ENCODE measurements at places on chromosomes 6 and 20.
A peak's percentile ranks its signal among the peaks of the same experiment; 100 is the strongest.

DNA sequence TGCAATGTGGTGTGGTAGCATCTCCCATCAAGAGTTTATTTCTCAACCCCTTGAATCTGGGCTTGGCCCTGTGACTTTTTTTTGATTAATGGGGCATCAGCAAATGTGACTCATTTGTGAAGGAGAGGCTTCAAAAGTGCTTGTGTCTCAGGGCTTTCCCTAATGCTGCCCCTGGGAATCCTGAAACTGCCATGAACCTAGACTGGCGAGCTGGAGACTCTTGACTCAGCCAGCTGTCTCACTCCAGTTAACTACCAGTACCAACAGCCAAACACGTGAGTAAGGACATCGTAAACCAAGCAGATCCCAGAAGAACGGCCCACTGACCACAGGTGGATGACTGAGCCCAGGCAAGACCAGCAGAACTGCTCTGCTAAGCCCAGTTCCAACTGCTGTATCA lies 72.8 kb upstream of the ADTRP start:
- no peak for DNase-seq

- DNase-seq: no peak
These were observed 174.7 kb upstream of the ZNF217 start for GRCh38 chr20:53768329-53768728.

DNA sequence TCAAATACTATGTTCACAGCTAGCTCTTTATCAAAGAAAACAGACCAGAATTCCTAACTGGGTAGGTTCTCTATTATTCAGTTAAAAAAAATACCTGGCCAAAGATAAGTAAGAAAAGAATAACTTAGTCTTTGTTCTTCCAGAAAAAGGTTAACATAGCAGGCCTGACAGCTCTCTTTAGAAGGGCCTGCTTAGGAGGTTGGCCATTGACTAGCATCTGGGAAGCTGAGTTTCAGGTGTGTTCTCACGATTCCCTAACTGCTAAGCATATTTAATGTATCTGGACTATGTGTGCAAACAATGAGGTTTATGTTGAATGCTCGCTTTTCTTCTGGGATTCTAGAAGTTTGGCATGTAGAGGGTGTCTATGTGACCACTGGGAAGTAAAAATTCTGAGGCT lies 618.9 kb downstream of the HACE1 start:
- DNase-seq: no peak

DNA sequence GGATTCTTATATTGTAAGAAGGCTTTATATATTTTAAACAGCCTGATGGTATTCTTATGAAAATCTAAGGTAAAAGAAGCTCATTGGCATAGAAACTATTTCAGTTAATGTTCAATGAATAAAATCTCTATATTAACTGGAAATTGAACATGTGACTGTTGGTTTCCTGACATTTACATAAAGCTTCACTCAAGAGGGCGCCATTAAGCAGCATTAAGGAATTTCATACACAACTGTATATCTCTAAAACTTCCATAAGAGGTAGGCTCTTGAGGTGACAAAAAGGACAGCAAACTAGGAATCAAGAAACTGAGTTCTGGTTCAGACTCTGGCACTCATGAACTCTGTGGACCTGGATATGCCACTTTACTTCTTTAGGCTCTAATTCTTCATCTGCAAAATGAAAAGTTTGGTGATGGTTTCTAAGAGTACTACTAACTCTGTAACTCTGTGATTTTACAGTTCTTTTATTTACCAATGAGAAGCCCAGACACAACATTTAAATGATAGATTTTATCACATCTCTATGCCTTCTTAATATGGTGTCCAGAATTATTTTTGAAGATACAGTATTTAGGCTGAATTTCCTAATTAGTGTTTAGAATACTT lies 147.5 kb downstream of the FLRT3 start:
- DNase-seq: no peak

- DNase-seq: no peak
These were observed 48.6 kb upstream of the SNX9 start for GRCh38 chr6:157774153-157775135.

DNA sequence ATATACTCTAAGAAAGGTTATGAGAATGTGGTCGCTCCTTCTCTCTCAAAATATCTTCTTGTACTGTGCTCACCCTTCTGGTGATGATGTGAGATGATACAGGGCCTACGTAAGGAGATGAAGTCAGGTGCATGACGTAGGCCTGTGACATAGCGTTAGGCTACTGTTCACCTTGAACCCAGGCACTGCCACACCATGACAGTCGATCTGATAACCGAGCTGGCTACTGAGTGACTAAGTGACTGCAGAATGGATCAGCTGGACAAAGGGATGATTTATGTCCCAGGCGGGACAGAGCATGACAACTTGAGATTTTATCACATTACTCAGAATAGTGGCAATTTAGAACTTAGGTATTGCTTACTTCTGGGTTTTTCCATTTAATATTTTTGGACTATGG lies 11.2 kb downstream of the SLC24A3 start:
- no peak for DNase-seq

- DNase-seq: no peak
These were observed 320.2 kb upstream of the SULF2 start for GRCh38 chr20:48105526-48105925.

- no peak for DNase-seq
These were observed 173.7 kb downstream of the FOXA2 start for GRCh38 chr20:22410556-22411130.

GRCh38 chr6:107342144-107342543 lies 117.2 kb downstream of the PDSS2 start:
- DNase-seq: no peak

DNA sequence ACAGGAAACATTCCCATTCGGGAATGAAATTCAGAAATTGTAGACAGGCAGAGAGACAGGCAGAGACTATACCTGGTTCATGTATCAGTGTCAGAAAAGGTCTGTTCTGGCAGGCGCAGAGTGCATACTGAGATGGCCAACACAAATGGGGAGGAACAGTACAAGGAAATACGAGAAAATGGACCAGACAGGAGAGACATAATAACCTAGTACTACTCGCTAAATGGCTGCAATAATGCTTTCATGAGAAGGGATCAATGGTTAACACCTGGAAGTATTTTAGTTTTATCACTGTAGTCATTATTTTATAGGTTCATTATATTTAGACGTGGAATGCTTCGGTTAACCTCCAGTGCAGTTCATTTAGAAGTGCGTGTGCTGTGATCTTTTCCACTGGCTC lies 58.9 kb downstream of the CD83 start:
- no peak for DNase-seq

- no peak for DNase-seq
These were observed 70.1 kb upstream of the LOC128125822 start for GRCh38 chr6:63502156-63502555.

- no peak for DNase-seq
These were observed 98.2 kb upstream of the NAA20 start for GRCh38 chr20:19918965-19919329.

GRCh38 chr6:37051138-37052026 lies 45.9 kb downstream of the FGD2 start:
- peak; percentile 76 for DNase-seq

DNA sequence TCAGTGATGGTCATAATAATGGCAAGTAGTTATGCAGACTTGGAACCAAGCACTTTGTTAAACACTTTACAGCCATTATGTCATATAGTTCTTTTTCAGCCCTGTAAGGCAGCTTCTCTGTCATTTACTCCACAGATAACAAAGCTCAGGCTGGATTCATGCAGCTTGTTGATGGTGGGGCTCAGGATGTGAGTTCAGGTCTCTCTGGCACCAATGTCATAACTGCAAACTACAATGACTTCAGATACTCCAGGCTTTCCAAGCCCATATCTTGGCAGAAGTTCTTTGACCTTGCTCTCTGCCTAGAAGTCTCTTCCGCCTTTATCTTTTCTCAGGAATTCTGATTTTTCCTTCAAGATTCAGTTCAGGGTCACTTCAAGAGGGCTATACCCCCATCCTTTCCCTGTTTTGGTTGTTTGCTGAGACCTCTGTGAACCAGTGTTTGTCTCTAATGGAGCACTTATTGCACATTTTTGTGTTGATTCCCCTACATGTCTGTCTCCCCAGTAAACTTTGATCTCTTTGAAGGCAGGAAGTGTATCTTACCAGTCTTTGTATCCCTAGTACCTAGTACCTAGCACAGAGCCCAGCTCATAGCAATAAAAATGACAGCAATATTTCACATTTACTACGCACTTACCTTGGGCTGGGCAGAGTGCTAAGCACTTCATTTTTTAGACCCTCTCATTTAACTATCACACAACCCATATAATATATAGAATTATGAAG lies 19.7 kb upstream of the EFHC1 start:
- DNase-seq: no peak

DNA sequence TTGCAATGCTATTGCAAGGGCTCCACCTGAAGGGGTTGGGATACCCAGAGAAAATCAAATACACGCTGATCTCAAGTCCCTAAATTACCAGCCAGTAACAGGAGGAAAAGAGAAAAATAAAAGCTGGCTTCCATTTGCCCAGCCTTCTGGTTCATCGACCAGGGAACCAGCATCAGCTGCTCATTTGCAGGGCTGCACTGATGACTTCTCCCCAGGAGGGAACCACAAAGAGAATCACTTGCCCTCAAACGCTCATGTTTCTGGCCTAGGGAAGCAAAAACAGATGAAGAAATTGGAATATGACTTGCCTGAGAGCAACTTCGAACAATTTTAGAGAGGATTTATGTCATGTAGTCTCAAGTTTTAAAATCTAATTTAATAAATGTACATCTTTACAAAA lies 119.7 kb downstream of the SH3BGRL2 start:
- DNase-seq: no peak

GRCh38 chr6:52994031-52994838 lies 849 bp downstream of the GSTA4 start:
- DNase-seq: no peak

DNA sequence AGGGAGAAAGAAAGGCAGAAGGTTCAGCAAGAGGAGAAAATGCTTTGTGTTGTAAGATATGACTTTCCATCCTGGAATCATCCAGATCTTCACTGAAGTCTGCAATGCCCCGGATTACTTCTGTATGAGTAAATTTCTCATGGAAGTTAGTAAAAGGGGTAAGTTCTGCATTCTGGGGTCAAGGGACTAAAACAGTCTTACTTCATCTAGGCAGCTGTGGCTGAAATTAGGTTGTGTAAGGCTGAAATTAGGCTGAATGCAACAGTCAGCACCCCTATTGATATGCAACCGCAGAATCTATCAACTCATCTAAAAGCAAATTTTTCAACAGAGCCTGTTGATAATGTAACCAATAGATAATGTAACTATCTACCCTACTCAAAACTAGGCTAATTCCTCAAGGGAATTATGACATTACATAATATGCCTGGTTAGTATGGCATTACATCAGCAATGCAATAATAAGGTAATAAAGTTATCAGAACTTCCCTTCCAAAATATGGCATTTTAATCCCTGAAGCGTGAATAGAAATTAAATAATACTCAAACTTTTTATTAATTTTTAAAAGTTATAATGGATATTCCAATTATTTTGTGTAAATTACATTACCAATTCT lies 671.7 kb upstream of the CITED2 start:
- DNase-seq: no peak

DNA sequence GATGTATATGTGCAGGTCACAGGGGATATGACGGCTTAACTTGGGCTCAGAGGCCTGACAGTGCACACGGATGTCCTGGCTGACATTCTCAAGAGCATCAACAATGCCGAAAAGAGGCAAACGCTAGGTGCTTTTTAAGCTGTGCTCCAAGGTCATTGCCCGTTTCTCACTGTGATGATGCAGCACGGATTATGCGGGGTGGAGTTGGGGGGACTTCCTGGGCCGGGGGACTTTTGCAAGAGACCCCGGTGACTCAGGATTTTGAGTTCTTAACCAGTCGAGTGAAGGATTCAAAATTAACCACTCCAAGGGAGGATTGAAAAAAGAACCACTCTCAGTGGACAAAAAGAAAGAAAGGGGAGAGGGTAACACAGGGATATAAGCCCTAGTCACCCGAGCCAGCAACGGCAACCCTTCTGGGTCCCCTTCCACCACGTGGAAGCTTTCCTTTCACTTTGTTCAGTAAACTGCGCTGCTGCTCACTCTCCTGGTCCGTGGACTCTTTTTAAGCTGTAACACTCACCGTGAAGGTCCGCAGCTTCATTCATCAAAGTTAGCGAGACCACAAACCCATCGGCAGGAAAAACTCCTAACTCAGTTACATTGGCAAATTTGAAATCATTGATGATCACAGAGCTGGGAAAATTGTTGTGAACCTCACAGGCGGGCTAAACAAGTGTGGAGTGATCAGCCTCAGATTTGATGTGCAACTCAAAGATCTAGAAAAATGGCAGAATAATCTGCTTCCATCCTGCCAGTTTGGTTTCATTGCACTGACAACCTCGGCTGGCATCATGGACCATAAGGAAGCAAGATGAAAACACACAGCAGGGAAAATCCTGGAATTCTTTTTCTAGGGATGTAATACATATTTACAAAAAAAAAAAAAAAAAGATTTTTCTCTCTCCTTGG lies 199.3 kb downstream of the ARID1B start:
- no peak for DNase-seq

DNA sequence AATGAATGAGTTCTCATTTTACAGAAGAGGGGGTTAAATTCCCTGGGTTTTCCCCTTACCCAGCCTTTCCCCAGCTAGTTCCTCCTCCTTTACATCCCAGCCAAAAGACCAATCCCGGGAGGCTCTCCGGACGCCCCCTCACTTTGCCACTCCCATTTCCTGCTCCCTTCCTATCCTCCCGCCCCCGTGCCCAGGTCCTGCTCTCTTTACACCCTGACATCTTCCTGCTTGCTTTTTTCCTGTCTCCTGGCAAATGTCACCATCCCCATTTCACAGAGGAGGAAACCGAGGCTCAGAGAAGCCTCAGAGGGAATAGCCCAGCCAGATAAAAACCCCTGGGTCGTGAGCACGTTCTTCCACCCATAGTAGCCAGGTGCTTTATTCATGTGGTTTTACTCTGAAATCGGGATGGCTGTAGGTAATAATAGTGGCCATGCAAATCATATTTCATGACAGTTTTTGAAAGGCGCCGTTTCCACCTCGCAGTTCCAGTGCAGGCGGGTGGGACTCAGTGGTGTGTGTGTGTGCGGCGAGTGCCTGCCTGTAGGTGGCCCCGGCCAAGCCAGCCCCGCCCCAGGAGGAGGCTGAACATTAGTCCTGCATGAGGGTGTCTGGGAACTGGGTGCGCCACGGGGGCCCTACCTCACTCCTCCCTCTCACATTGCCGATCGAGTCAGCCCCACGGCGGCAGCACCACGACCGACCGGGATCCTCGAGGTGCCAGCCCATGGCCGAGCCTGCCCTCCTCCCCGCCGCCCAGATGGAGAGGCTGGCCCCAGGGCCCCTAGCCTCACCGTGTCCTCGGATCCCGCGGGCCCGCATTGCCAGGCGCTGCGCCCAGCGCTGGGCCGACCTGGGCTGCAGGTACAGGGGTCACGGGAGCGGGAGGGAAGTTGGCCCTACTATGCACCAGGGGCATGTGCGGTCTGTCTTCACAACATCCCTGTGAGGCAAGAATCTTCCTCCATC lies at the start of gene ARHGAP40:
Gene ARHGAP40, plus strand, starts transcription at position 594 of the 969 bp plus-strand sequence.
- DNase-seq: no peak

GRCh38 chr6:144447472-144447871 lies 162.3 kb downstream of the UTRN start:
- no peak for DNase-seq

DNA sequence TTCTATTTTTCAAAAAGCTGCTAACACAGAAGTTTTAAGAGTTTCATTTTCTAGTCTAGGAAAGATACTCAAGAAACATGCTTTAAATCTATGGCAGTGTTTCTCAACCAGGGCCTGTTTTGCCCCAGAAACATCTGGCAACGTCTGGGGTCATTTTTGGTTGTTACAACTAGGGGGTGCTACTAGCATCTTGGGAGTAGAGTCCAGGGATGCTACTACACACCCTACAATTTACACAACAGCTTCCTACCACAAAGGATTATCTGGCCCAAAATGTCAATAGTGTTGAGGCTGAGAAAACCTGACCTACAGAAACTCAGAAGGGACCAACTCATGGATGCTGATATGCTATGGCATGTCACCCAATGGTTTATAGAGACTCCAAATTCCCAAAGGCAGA lies 24.4 kb downstream of the SERAC1 start:
- no peak for DNase-seq

Data from activated gamma-delta T cell treated with anti-CD3 and anti-CD28 coated beads, Interleukin-2, amount 50 U/mL, for 16 hours (primary cell).